ENCODE measurements at places on chromosomes 2 and 18. TPM values are rescaled to one million over a fixed set of nuclear protein-coding genes. Genes with fewer than 3 reads are reported as not detected.

Gene TMEFF2
- not detected for polyA plus RNA-seq

Gene IL1RN
- polyA plus RNA-seq, result not detected

Gene ANKRD30B
- polyA plus RNA-seq, result not detected

Gene APLF
- polyA plus RNA-seq, result 1.9 TPM

Gene REEP1
- polyA plus RNA-seq, result not detected

DNA sequence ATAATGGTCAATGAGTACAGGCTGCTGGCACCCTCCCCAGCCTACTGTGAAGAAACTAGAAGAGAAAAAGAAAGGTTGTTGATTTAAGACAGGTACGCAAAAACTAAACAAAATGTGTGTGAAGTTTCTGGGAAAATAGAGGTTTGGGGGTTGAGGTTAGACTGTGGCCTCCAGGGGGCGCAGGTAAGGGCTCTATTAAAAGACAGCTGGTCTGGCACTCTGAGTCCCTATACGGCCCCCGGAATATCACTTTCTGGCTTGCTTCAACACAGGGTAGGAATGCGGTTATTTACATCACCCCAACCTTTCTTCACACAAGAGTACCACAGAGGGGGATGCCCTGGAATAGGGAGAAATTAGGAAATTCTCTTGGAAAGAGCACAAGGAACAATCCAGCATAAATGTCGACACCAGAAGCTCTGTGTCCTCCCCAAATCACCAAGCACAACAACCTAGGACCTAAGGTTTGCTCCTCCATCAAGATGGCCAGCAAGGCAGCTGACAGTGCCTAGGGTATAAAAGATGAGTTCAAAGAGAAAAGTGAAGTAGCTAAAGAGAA lies 480.8 kb upstream of the KLHL29 start:
- H3K27me3 ChIP-seq, result no peaks in the 10 kb centered on the region
- DNase-seq, result no peak
- no peaks in the 10 kb centered on the region for H3K4me1 ChIP-seq
- H3K4me3 ChIP-seq, result no peak overlapping the region
- no peaks in the 10 kb centered on the region for H3K36me3 ChIP-seq
- no peak overlapping the region for H3K27ac ChIP-seq

GRCh38 chr2:186125625-186126024 lies 360.4 kb upstream of the ZC3H15 start:
- no peak for DNase-seq
- no peaks in the 10 kb centered on the region for H3K27me3 ChIP-seq
- H3K27ac ChIP-seq, result no peak overlapping the region
- no peaks in the 10 kb centered on the region for H3K4me1 ChIP-seq
- no peak overlapping the region for H3K4me3 ChIP-seq

DNA sequence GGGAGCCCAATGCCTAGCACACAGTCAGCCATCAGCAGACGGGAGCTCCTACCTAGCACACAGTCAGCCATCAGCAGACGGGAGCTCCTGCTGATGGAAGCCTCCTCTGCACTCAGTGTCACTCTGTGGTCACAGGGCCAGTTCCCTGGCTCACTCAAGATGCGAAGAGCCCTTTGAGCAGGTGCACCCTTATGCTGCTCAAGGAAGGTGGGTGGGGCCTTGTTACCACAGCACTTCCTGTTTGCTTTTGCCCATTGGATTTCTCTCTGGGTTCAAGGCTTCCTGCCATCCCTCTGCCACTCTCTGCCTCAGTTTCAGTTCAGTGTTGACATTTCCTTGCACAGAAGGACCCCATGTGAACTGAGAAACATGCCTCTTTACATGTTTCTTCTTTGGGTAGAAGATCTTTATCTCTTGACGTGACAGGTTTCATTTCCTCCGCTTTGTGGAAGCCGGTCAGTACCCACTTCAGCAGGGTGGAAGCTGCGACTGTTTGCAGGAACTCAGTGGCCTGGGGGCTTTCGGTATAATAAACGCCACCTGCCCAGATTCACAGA lies 11.6 kb downstream of the TRIB2 start:
- H3K4me1 ChIP-seq, result peaks cover 80% of the 10 kb centered on the region
- peak; percentile 79 for DNase-seq
- peak overlapping the region; percentile 20 for H3K27ac ChIP-seq
- H3K27me3 ChIP-seq, result no peaks in the 10 kb centered on the region
- peaks cover 46% of the 10 kb centered on the region for H3K36me3 ChIP-seq
- H3K4me3 ChIP-seq, result peak overlapping the region; percentile 35

GRCh38 chr18:43789234-43790000 lies 512.1 kb upstream of the SYT4 start:
- no peaks in the 10 kb centered on the region for H3K36me3 ChIP-seq
- no peaks in the 10 kb centered on the region for H3K4me1 ChIP-seq
- H3K27me3 ChIP-seq, result no peaks in the 10 kb centered on the region

DNA sequence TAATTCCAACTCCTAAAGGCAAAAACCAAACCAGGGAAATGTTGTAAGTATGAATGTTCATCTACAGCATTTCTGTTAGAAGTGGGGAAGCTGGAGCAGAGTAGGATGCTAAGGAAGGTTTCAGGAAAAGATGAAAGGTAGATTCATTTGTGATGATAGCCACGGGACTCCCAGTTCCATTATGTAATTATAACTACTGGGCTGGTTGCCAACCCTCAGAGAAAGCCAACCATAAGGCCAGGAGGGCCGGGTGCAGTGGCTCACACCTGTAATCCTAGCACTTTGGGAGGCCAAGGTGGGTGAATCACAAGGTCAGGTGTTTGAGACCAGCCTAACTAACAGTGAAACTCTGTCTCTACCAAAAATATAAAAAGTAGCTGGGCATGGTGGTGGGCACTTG lies 288.9 kb upstream of the ETAA1 start:
- no peaks in the 10 kb centered on the region for H3K4me1 ChIP-seq
- no peaks in the 10 kb centered on the region for H3K36me3 ChIP-seq
- no peaks in the 10 kb centered on the region for H3K27me3 ChIP-seq
- no peak overlapping the region for H3K27ac ChIP-seq

DNA sequence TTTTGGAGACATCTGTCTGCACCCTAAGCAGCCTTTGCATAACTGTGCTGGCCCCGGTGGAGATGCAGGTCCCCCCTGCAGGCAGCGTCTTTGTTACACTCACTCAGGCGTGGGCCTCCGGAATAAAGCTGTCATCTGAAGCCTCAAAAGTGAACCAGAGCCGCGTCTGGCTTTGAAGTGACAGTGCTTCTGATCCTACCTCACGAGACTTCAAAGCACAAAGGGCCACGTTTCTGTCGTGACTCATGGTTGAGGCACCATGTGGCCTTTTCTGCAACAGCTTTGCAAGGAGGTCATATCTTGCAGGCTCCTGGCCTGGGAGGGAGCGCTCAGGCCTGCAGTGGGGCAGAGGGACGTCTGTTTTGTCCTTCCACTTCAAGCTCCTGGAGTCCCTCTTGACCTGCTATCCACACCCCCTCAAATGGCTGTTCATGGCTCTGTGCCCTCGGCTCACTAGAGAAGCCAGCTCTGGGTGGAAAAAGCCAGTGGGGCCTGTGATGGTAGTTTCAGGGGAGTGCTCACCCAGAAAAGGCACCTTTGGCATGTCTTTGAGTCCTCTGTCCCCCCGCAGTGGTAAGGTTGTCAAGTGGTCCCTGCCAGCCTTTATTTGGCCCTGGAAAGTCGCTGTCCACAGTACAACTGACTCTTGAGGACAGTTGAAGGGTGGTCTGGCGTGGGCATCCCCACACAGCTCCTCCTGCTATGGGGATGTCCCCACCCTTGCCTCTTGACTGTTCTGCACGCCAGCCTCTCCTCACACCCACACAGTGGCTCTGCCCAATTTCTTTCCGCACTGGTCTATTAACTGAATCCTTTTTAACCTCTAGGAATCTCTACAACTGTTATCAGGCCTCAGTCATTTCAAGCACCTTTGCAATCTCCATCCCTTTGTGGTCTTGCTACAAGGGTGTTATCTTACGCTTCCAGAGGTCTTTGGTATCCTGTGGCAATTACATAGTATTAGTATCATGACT lies 19.3 kb downstream of the GPR55 start:
- DNase-seq, result peak; percentile 67
- H3K36me3 ChIP-seq, result no peaks in the 10 kb centered on the region
- no peak overlapping the region for H3K4me3 ChIP-seq
- H3K27ac ChIP-seq, result no peak overlapping the region
- H3K4me1 ChIP-seq, result peaks cover 18% of the 10 kb centered on the region
- no peaks in the 10 kb centered on the region for H3K27me3 ChIP-seq

DNA sequence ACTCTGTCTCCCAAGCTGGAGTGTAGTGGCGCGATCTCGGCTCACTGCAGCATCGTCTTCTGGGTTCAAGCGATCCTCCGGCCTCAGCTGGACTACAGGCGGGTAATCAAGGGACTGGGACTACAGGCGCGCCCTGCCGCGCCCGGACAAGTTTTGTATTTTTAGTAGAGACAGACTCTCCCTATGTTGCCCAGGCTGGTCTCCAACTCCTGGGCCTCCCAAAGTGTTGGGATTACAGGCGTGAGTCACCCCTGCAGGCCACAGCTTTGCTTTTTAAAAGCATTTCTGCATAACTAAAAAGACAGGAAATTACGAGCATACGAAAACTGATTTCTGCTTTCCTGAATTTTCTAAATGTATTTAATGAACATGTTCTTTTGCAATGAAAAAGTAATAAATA lies 916 bp upstream of the OSBPL1A start:
- no peak for DNase-seq
- no peak overlapping the region for H3K27ac ChIP-seq
- H3K27me3 ChIP-seq, result no peaks in the 10 kb centered on the region
- no peaks in the 10 kb centered on the region for H3K36me3 ChIP-seq
- no peak overlapping the region for H3K4me3 ChIP-seq

- no peak for DNase-seq
- no peaks in the 10 kb centered on the region for H3K27me3 ChIP-seq
- no peaks in the 10 kb centered on the region for H3K36me3 ChIP-seq
- no peak overlapping the region for H3K27ac ChIP-seq
- no peak overlapping the region for H3K4me3 ChIP-seq
- no peaks in the 10 kb centered on the region for H3K4me1 ChIP-seq
These were observed 58.8 kb upstream of the CRIM1 start for GRCh38 chr2:36296798-36297197.

GRCh38 chr2:80548469-80548868 lies 243.9 kb upstream of the LRRTM1 start:
- no peak overlapping the region for H3K27ac ChIP-seq
- DNase-seq, result no peak
- no peaks in the 10 kb centered on the region for H3K27me3 ChIP-seq

DNA sequence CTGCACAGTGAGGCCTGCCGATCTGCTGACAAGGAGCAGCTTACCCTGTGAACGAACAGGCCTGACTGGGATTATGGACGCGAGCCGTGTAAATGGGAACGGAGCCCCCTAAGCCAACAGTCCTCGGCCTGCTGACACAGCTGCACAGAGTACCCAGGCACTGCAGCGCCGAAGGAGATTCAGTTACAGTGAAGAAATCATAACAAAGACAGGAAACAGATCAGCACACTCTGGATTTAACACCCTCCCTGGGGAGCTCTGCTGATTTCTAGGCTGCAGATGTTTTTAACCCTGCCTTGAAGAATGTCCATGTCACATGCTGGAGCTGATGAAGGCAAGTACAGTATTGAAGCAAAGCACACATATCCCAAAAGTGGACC lies 43.4 kb downstream of the COLEC12 start:
- H3K27ac ChIP-seq, result no peak overlapping the region
- H3K4me1 ChIP-seq, result no peaks in the 10 kb centered on the region
- DNase-seq, result no peak
- H3K27me3 ChIP-seq, result no peaks in the 10 kb centered on the region
- H3K4me3 ChIP-seq, result no peak overlapping the region

DNA sequence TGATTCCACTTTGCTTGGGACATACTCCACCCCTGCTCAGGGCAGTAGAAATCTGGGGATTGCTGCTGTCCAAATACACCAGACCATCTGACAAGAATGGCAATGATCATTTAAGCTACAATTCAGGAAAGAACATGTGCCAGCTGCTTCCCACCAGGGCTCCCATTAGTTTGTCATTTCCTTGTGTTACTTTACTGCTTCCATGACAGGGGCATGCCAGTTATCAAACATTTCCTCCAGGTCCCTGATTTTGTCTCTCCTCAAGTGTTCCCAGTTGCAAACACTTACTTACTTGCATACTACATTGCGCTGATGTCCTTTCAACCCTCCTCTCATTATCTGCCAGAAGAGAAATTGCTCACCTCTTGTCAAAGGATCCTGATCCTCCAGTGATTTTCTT lies 474.5 kb upstream of the DCC start:
- no peaks in the 10 kb centered on the region for H3K36me3 ChIP-seq
- no peaks in the 10 kb centered on the region for H3K4me1 ChIP-seq
- no peak overlapping the region for H3K4me3 ChIP-seq
- H3K27me3 ChIP-seq, result no peaks in the 10 kb centered on the region
- no peak overlapping the region for H3K27ac ChIP-seq

DNA sequence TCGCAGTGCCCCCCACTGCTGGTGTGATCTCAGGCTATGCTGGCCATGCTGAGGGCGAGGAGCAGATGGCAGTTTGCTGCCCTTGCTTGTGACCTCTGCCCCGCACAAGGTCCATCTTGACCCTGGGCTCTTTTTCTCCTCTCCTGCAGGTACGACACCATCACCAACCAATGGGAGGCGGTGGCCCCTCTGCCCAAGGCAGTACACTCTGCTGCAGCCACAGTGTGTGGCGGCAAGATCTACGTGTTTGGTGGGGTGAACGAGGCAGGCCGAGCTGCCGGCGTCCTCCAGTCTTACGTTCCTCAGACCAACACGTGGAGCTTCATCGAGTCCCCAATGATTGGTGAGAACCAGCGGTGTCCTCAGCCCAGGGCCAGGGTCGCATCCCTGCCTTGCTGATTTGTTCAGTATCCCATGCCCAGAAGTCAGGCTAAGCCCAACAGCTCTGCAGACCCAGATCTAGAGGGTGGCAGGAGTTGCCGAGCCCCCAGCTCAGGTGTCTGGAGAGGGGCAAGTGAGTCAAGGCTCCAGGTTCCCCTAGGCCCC lies 223.8 kb downstream of the ATAD2B start:
- no peak overlapping the region for H3K4me3 ChIP-seq
- no peaks in the 10 kb centered on the region for H3K36me3 ChIP-seq
- H3K27ac ChIP-seq, result no peak overlapping the region
- no peak for DNase-seq
- H3K27me3 ChIP-seq, result no peaks in the 10 kb centered on the region

- H3K27ac ChIP-seq, result no peak overlapping the region
- no peak for DNase-seq
- H3K4me3 ChIP-seq, result no peak overlapping the region
- no peaks in the 10 kb centered on the region for H3K36me3 ChIP-seq
- no peaks in the 10 kb centered on the region for H3K4me1 ChIP-seq
These were observed 51.7 kb downstream of the SOS1 start for GRCh38 chr2:39069136-39069515.

DNA sequence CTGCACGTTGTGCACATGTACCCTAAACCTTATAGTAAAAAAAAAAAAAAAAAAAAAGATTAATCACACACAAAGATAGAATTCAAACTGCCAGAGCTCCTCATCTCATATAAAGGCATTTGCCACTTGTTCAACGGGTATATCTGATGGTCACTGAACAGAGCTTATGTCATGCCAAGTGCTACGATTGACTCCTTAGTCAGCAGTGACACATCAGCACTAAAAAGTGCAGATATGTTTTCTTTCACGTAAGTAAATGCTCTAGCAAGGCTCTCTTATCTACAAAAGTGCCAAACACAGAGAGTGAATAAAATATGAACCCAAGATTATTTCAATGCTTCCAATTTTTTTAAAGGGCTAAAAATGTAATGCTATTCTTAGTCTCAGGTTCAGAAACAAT lies 1.1 kb downstream of the LMAN1 start:
- peak overlapping the region; percentile 76 for H3K4me3 ChIP-seq
- H3K27me3 ChIP-seq, result no peaks in the 10 kb centered on the region
- H3K27ac ChIP-seq, result peak overlapping the region; percentile 83
- no peak for DNase-seq
- H3K4me1 ChIP-seq, result peaks cover 26% of the 10 kb centered on the region

Data from CD8-positive, alpha-beta memory T cell (primary cell).